Activated CD4-positive, alpha-beta T cell treated with anti-CD3 and anti-CD28 coated beads, Interleukin-2, amount 10 ng/mL, durations not matched to agents 24 days and 14 days (primary cell): ENCODE measurements at places on chromosomes 2 and 18. TPM values are rescaled to one million over a fixed set of nuclear protein-coding genes. Genes with fewer than 3 reads are reported as not detected.

KHK gene
- 13.4 and 13.9 TPM in 2 replicates for total RNA-seq

MSTN gene
- not detected in 2 replicates for total RNA-seq

CLIP4 gene
- 23.6 and 24.1 TPM in 2 replicates for total RNA-seq

ELP2 gene
- total RNA-seq, result 104 and 111 TPM in 2 replicates

TUBA4B gene
- total RNA-seq, result not detected in 2 replicates

LRRTM1 gene
- total RNA-seq, result not detected in 2 replicates

TMEM37 gene
- not detected in 2 replicates for total RNA-seq

BOK gene
- 0.17 and 0.77 TPM in 2 replicates for total RNA-seq

IL1RN gene
- total RNA-seq, result 3.0 and 3.3 TPM in 2 replicates

GRCh38 chr2:221494556-221494955 lies 77.5 kb downstream of the EPHA4 start:
- DNase-seq, result no peak
- H3K27ac ChIP-seq, result no peak overlapping the region
- H3K4me1 ChIP-seq, result peaks cover 1% of the 10 kb centered on the region
- no peak overlapping the region for H3K4me3 ChIP-seq
- no peaks in the 10 kb centered on the region for H3K36me3 ChIP-seq
- peaks cover 19% of the 10 kb centered on the region for H3K27me3 ChIP-seq

DNA sequence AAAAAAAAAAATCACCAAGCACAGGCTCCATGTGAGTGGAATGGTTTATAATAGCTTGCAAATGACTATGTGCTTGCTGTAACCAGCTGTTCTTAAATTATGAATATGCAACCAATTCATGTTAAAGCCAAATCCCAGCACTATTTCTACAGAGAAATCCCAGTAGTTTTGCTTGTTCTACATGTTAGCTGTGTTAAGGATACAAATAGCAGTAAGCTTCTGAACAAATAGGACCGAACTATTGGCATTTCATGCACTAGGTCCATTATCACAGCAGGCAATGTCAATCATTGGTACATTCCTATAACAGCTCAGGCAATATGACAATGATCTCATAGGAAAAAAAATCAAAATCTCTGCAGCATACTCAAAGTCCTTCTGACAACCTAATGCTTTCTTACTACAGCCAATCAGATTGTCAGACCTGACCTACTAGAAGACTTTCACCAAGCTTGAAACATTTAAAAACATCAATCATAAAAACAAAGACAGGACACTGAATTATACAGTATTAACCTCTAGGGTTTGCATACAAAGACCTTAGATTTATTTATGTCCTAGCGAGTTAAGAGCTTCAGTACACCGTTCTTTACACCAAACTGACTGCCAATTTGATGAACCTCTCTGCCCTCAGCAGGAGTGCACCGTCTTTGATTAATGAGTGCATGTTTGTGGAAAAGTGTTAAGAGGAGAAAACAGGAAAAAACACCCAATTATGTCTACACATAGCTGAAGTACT lies 6.4 kb downstream of the BAZ2B start:
- H3K4me3 ChIP-seq, result no peak overlapping the region
- H3K27me3 ChIP-seq, result peaks cover 21% of the 10 kb centered on the region
- no peak overlapping the region for H3K27ac ChIP-seq
- no peaks in the 10 kb centered on the region for H3K36me3 ChIP-seq
- H3K4me1 ChIP-seq, result peaks cover 3% of the 10 kb centered on the region

DNA sequence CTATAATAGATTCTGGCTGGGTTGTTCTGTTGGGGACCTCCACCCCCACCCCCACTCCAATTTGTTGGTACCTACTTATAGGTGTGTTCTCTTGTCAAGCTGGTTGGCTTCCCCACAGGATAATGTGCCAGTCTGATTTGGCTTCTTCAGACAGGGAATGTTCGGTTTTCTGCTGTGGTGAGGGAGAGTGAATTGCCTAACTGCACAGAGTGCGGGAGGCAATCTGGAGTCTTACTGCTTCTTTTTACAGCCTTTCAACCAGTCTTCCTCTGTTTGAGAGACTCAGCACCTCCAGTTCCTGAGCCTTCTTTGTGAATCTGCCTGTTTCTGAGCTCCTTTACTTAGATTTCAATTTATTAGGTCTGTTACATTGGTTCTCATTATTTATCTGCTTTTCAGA lies 27.4 kb upstream of the SNORC start:
- DNase-seq, result no peak
- peaks cover 24% of the 10 kb centered on the region for H3K4me1 ChIP-seq
- H3K36me3 ChIP-seq, result peaks cover 54% of the 10 kb centered on the region
- H3K27ac ChIP-seq, result no peak overlapping the region
- no peaks in the 10 kb centered on the region for H3K27me3 ChIP-seq

DNA sequence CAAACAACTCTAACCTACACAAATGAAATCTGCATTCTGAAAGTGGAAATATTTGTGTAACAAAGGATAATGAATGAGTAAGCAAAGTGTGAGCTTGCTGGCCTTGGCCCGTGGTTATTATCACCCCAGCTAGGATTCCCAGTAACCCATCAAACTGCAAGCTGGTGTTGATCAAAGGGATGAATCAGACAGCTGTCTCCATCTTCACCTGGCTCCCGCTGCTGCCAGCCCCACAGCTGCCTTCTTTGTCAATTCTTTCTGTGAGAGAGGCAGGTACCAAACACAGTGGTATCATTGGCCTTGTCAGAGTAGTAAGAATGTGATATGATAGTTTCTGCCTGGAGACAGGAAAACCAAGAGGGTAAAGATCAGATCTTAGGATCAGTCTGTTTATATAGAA lies 25.2 kb upstream of the RGPD4 start:
- H3K4me1 ChIP-seq, result no peaks in the 10 kb centered on the region
- no peak overlapping the region for H3K27ac ChIP-seq
- H3K27me3 ChIP-seq, result no peaks in the 10 kb centered on the region
- no peak for DNase-seq
- H3K4me3 ChIP-seq, result no peak overlapping the region
- H3K36me3 ChIP-seq, result no peaks in the 10 kb centered on the region

DNA sequence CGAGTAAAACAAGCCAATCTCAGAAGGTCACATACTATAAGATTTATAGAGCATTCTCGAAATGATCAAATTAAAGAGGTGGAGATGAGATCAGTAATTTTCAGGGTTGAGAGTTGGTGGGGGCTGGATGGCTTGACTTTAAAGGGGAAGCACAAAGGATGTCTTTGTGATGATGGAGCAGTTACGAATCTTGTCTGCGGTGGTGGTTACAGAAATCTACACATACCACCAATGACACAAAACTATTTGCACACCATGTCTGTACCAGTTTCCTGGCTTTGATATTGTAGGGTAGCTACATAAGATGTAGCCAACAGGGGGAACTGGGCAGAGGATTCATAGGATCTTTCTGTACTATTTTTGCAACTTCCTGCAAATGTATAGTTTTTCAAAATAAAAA lies 190.6 kb upstream of the SMIM21 start:
- H3K4me1 ChIP-seq, result no peaks in the 10 kb centered on the region
- H3K36me3 ChIP-seq, result no peaks in the 10 kb centered on the region
- H3K27me3 ChIP-seq, result peaks cover 3% of the 10 kb centered on the region
- DNase-seq, result peak; percentile 23

DNA sequence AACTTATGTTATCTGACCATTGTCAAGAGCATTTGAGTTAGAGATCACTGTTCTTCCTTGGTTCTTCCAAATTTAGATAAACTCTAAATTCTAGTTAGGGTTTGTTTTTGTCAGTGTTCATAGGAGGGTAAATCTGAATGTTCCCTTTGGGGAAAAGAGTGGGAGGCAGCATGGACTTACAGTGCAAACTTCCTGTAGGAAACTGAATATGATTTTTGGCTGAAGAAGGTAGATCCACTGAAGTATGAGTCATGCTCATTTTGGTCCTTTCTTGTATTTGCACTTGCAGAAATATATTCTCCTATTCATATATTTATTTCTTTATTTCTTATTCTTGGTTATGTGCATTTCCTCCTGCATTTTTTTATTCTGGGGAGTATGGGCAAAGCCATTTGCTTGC lies 27.3 kb downstream of the CCDC85A start:
- no peaks in the 10 kb centered on the region for H3K4me1 ChIP-seq
- no peaks in the 10 kb centered on the region for H3K36me3 ChIP-seq
- no peak overlapping the region for H3K27ac ChIP-seq
- H3K27me3 ChIP-seq, result no peaks in the 10 kb centered on the region

DNA sequence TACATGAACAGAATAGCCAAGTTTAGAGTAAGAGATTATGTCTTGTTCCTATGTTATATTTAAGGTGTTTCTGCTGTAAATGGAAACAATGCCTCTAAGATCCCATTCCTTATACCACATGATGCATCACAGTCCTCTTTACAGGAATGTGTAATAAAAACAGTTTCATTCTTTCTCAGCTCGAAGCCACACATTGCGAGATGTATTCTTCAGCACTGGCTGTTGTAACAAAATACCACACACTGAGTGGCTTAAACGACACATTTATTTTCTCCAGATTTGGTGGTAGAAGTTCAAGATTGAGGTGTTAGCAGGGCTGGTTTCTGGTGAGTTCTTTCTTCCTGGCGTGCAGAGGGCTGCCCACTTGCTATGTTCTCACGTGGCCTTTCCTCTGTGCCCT lies 246.2 kb downstream of the SOCS6 start:
- no peak overlapping the region for H3K27ac ChIP-seq
- no peaks in the 10 kb centered on the region for H3K36me3 ChIP-seq
- no peak for DNase-seq
- no peaks in the 10 kb centered on the region for H3K27me3 ChIP-seq
- no peaks in the 10 kb centered on the region for H3K4me1 ChIP-seq
- H3K4me3 ChIP-seq, result no peak overlapping the region

DNA sequence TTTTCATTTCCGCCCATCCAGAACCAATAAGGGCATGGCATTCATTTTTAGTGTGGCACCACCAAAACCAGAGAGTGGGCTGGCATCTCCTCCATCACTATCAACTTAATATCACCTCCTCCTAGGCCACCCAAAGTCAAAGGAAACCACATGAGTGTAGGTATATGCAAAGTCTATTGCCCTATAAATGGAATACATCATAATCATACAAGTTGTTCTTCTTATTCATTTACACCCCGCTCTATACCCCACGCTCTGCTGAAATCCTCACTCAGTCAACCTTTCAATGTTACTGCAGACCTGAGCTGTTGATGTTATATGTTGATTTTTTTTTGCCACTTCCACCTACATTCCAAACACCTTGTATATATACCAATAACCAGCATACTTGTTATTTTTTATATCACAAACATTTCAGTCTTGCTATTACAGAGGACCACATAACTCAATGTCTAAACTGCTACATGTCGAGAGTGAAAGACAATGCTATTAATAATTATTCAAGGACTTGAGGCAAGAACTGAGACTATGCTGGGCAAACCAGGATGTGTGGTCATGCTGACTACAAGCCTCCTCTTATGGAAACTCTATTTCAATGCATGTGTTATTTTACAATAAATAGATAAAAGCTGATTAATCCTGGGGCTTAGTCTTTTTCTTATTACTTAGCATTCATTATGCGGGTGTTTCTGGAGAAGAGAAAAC lies 466.5 kb upstream of the ID2 start:
- DNase-seq, result peak; percentile 42
- no peak overlapping the region for H3K4me3 ChIP-seq
- peaks cover 5% of the 10 kb centered on the region for H3K4me1 ChIP-seq
- no peak overlapping the region for H3K27ac ChIP-seq
- peaks cover 5% of the 10 kb centered on the region for H3K36me3 ChIP-seq
- H3K27me3 ChIP-seq, result peaks cover 15% of the 10 kb centered on the region

GRCh38 chr18:33781429-33781828 lies 203.4 kb downstream of the ASXL3 start:
- no peak for DNase-seq
- no peaks in the 10 kb centered on the region for H3K36me3 ChIP-seq
- H3K4me1 ChIP-seq, result no peaks in the 10 kb centered on the region
- no peak overlapping the region for H3K4me3 ChIP-seq
- no peak overlapping the region for H3K27ac ChIP-seq

GRCh38 chr18:45408218-45408617 lies 207.1 kb upstream of the SLC14A2 start:
- no peaks in the 10 kb centered on the region for H3K36me3 ChIP-seq
- no peak for DNase-seq
- no peaks in the 10 kb centered on the region for H3K4me1 ChIP-seq
- no peak overlapping the region for H3K4me3 ChIP-seq
- no peaks in the 10 kb centered on the region for H3K27me3 ChIP-seq

- H3K4me1 ChIP-seq, result peaks cover 78% of the 10 kb centered on the region
- H3K27ac ChIP-seq, result peak overlapping the region; percentile 91
- peaks cover under 1% of the 10 kb centered on the region for H3K27me3 ChIP-seq
- peak; percentile 91 for DNase-seq
- peaks cover 35% of the 10 kb centered on the region for H3K36me3 ChIP-seq
Measured at GRCh38 chr2:6909431-6910385, 7.5 kb upstream of the RNF144A start.

- H3K4me3 ChIP-seq, result peak within 1 kb of the TSS; percentile 48
- H3K27me3 ChIP-seq, result peaks cover 60% of the 10 kb centered on the region
- no peak within 1 kb of the TSS for H3K27ac ChIP-seq
- peaks cover 7% of the 10 kb centered on the region for H3K4me1 ChIP-seq
- peak; percentile 56 for DNase-seq
Measured at GRCh38 chr2:212538305-212539071, at the start of gene ERBB4. Gene ERBB4 (minus strand): TSS chr2:212538802. CDS start chr2:212538530, 272 bp downstream.

DNA sequence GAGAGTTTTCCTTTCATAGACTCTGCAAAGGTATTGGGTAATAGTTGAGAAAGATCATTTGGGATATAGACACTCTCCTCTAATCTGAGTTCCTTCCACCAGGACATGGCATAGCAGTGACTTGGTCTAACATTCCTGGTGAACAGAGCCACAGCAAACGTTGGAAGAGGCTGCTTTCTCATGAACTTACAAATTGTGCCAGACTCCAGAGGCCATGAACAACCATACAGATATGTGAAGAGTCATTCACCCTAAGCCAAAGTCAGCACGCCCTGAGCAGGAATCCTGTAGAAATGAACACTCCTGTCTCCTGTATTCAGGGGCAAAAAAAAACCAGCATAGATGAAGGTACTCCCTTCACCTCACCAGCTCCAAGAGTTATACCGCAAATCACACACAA lies 152.8 kb downstream of the TMEM18 start:
- peaks cover 2% of the 10 kb centered on the region for H3K27me3 ChIP-seq
- H3K4me3 ChIP-seq, result no peak overlapping the region
- H3K36me3 ChIP-seq, result no peaks in the 10 kb centered on the region
- DNase-seq, result no peak
- H3K4me1 ChIP-seq, result no peaks in the 10 kb centered on the region

GRCh38 chr2:157441072-157441454 lies 2.8 kb downstream of the CYTIP start:
- H3K4me3 ChIP-seq, result peak overlapping the region; percentile 92
- H3K36me3 ChIP-seq, result peaks cover 71% of the 10 kb centered on the region
- peak overlapping the region; percentile 97 for H3K27ac ChIP-seq
- no peaks in the 10 kb centered on the region for H3K27me3 ChIP-seq
- peaks cover 38% of the 10 kb centered on the region for H3K4me1 ChIP-seq

DNA sequence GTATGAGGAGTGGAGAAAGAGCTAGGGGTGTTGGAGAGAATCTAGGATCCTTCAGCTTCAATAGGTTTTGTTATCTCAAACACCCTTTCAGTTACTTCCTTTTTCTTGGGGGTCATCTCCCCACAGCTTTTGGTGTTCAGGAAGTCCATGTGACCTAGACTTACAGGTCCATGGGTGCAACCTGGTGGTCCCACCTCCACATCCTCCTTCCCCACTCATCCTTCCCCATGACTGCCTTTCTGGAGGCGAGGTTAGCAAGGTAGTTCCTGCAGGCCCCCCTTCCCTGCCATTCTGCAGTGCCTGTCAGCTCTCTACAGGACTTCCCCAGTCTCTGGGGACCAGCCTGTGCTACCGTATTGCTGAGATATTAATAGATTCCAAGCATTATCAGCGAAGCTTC lies 107.6 kb downstream of the TMEM17 start:
- no peaks in the 10 kb centered on the region for H3K4me1 ChIP-seq
- H3K4me3 ChIP-seq, result no peak overlapping the region
- peaks cover 15% of the 10 kb centered on the region for H3K27me3 ChIP-seq
- no peak overlapping the region for H3K27ac ChIP-seq
- no peak for DNase-seq
- no peaks in the 10 kb centered on the region for H3K36me3 ChIP-seq
